ENCODE measurements at places on chromosomes 5 and 9.

- no peak for DNase-seq
These were observed 87.7 kb downstream of the PTCH1 start for GRCh38 chr9:95429096-95429495.

- DNase-seq, result no peak
These were observed 124.7 kb downstream of the FBN2 start for GRCh38 chr5:128413356-128413755.

DNA sequence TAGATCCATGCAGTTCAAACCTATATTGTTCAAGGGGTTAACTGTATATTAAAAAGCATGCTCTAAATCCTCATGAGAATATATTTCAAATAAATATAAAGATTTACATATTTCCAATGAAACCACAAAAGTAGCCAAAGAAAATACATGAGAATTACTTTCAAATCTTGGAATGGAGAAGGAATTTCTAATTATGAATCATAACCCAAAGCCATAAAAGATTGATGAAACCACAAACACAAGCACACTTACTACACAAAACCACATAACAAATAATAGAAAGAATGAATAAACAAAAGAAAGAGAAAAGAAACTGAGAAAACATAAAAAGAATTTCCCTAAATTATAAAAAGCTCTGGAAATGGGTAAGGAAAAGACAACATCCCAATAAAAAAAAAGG is 16.0 kb downstream of the ERP44 start:
- no peak for DNase-seq

GRCh38 chr5:33472805-33473409 is 32.1 kb downstream of the TARS1 start:
- DNase-seq, result no peak

DNA sequence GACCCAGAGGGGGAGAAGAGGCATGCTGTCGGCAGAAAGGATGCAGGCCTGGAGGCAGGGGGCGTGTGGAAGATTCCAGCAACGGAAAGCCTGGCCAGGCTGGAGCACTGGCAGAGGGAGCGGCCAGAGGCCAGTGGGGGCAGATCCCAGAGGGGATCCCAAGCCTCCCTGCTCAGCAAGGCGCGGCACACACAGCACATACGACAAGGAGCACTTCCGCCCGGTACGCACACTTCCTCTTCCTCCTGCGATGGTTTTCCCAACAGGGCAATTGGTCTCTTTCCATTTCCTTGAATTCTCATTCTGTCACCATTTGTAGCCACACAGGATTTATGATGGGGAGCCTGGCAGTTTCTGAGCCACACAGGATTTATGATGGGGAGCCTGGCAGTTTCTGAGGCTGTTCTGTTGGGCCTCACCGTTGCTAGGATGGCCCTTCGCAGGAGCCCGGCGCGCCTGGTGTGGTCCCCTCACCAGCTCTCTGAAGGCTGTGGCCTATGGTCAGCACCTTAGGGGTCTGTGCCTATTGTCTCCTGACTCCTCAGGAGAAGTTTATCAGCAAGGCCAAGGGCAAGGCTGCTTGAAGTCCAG is 123.5 kb upstream of the RAPGEF1 start:
- no peak for DNase-seq

GRCh38 chr5:60521376-60522291 is 178.3 kb downstream of the DEPDC1B start:
- DNase-seq, result no peak

DNA sequence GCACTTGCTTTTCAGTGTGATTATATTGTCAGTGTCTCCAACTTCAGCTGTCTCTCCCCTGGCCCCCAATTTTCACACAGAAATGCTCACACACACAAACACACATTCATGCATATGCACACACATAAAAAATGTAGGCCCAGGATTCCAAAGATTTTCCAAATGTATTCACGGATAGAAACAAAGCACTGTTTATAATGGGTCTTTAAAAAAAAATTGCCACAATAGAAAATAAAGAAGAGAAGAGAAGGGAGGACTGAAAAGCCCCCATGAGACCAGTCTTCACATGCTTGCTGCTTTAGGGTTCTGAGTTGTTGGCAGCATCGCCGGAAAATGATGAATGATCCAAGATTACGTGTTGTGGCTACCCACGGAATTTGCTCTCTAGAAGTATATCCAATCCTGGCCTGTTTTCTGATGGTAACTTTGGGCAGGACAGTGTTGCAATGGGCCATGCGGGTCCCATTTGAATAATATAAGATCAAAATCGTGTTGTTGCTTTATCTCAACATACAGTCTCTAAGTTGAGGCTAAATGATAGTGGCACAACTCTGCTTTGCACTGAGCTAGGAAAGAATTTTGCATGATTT is 36.2 kb upstream of the ACO1 start:
- DNase-seq, result no peak

All from neural crest cell (in vitro differentiated cells).